ENCODE measurements at places on chromosomes 3 and 15.

DNA sequence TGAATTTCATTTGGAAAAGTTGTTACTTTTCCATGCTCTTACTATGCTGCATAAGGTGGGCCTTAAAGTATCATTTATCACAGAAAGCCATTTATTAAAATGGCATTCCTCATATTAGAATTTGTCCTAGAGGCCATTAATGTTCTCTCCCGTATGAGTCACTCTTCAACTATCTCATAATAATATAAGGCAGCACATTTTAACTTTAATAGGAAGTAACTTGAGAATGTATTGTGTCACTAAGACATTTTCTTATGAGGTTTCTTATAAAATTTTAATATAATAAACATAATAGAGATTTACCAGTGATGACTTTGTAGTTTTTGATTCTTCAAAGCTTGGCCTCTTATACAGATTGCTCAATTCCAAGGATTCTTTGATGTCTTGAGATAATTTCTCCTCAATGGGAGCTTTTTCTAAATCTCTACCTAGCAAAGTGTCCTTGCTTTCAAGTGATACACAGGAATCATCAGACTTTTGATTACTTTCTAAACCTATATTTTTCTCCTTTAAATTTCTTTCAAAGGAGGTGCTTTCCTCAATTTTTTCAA lies 74.7 kb downstream of the ZBBX start:
- DNase-seq = no peak

DNA sequence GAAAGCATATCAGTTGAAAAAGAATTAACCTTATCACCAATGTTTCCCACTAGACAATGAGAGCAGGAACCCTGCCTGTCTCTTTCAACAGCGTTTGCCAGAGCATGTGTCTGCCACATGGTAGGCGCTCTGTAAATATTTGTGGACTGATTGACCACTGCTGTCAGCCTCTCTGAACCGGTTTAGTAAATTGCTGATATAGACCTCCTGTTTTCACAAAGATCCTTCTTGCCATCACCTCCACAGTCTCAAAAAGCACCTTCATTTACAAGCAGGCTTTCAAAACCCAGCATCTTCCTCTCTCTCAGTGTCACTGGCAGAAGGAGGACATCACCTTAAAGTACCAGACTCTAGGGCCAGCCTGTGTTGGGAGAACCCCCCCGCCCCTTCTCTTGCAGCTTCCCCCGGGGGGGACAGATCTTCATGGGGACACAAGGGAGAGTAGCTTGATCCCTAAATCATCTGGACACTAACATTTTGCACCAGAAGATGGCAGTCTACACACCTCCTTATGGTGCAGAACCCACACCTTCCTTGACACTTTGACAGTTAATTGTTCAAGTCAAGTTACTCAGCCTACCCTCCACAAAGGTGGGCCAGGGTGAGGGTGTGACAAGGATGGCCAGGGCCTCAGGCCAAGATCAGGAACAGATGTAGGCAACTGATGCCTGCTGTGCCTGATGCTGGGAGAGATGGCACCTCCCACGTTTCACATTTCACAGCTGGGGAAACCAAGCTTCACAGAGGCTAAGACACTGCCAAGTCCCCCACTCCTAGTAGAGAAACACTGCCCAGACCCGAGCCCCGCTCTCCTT lies 37.8 kb upstream of the USP3 start:
- peak; percentile 54 for DNase-seq

GRCh38 chr15:72979791-72980190 lies 72.5 kb upstream of the NEO1 start:
- no peak for DNase-seq

DNA sequence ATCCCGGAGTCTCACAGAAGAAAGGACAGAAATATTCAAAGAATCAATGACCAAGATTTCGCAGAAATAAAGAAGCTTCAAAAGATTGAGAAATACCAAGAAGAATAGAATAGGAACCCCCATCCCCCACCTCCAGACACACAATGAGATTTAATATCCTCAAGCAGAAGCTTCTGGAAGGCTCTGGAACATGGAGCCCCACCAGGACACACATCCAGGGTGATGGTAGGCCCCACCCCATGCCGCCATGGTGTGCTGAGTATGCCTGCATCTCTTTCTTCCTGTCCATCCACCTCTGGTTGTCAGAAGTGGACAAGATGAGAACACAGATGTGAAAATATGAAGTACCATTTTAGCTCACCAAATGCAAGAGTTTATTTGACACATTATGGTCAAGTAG lies 19.3 kb downstream of the PRR23E start:
- no peak for DNase-seq
